ENCODE measurements at places on chromosomes 1 and 21.

- DNase-seq, result peak; percentile 82
Observed at GRCh38 chr1:207454046-207454964, at the start of gene CR2. Gene CR2 (plus strand): TSS chr1:207454328. CDS start chr1:207454419, 91 bp downstream.

DNA sequence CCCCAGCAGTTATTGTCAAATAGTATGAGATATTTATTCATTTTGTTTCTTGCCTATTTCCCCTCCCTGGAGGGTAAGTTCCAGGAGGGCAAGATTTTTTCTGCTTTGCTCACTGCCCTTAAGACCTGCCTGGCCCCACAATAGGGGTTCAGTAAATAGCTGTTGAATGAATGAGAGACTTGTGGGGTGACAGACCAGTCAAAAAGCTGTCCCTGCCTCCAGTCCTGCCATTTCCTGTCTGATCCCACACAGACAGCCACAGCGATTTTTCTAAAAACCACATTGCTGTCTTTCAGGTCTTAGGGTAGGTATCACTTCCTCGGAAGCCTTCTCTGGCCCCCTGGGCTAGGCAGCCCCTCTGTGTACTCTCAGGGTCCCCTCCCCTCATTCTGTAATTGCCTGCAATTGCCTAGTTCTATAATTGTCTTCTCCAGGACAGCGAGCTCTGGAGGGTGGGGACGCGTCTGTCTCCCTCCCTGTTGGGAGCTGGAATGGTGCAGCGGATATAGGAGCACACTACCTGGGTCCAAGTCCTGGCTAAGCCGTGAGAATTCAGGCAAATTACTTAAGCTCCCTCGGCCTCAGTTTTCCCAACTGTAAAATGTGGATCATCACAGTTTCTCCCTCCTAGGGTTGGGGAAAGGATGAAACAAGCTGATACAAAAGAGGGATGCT is 1.8 kb upstream of the EXTL1 start:
- DNase-seq, result no peak

DNA sequence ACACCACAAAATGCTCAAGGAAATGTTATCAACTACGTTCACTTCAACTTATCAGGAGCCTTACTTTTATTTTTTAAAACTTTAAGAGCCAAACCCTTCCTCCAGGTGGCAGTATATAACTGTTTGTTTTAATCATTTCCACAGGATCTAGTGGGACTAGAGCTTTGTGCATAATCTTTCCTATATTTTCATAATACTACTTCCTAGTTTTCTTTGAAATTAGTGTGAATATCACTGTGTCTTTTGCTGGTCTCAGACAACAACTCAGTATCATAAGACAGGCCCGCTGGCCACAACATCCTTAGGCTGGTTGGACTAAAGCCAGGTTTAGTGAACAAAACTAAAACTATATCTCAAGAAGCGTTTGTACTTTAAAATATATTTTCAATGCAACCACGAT is 145.5 kb downstream of the TIAM1 start:
- DNase-seq, result no peak

DNA sequence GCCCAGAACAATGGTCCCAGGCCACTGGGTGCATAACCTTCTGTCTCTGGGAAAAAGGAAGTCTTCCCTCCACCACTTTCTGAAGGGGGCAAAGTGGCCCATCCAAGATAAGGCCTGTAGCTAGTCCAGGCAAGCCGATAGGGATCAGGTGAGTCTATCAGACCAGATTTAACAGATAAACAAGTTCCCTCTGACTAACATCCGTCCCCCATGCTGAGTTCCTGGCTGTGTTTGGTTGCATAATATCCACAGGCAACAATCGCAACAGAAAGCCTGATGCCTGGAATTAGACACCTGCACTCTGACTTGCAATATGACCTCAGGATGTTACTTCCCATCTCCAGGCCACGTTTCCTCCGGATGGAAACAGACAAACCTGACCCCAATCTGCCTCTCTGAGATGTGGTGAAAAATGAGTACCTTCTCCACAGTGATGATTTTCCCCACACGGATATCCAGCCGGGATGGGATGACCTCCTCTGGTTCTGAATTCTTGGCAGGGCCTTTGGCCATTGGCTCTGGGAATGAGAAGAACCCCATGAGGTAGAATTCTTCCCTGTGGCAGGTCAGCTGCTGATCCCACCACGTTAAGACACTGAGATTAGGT is 36.4 kb downstream of the YARS1 start:
- no peak for DNase-seq

DNA sequence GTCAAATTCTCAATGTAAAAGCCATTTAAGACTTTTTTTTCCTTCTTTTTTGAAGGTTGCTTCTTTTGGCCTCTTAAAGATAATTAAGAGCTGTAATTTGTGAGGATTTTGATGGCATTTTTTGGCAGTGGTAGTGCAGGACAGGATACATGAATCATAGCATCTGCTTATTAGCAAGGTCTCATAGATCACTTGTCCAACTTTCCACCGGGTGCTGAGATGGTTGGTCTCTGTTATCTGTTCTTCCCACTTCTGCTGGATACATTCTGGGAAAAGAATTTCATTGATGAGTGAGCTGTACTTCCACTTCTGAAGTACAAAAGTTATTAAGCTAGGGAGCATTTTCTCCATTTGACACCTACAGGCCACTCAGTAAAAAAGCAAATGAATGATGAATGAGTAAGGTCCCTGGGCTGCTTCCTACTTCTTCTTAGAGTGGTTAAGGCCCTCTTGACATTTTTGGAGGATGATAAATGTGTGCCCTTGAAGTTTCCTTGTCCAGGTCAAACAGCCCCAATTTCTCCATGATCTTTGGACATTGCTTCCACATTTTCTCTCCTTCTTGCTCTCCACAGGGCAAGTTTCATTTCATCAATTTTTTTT is 100.6 kb downstream of the ROR1 start:
- DNase-seq, result no peak

DNA sequence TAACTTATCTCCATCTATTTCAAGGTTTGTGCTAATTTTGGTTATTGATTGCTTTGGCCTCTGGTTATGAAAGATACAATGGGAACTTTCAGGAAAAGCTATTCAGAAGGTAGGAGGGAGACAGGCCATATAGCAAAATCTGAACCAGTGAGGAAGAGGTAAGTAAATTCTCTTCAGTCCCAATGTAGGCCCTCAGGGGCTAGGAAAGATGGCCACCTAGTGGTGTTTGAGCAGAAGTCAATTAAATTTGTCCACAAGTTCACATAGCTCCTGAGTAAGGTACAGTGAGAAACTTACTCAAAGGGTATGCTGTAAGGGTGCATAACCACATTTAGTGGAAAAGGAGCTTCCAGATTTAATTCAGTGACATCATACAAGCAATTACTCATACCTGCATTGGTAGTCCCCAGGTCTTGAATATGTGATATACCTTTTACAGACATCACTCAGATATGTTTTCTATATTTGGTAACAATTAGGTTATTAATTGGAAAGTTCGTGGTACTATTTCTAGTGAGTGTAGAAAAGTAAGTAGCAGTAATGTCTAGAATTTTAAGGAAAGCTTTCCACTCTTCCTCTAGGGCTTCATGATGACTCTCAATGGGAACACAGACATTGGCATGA is 21.4 kb upstream of the FMO1 start:
- DNase-seq, result no peak

DNA sequence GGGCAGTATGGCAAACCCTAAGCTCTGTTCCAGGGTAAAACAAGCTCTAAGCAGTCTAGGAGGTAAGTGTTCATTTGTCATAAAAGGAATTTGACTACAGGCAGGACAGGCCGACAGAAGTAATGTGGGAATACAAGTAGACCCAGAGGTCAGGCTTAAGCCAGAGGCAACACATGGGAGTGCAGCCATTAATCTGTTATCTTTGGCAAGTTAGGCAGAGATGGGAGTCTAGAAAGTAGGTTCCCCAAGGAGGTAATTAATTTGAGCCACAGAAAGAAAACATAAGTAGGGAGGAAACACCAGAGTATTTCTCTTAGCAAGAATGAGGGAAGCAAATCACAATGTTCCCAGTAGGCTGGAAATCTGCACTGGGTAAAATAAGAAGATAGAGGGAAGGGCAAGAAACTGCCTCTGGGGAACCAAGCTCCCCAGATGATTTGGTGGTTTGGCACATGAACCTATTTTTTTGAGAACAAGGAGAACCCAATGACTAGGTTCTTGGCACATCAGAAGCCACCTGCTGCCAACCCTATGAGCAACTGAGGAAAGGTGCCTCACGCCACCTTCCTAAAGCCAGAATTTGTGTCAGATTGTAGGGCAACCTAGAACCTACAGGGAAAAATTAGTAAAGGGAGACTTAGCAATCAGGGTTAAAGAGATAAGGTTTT is 636.4 kb upstream of the PLXNA2 start:
- no peak for DNase-seq
